ENCODE measurements at places on chromosomes 4 and X.

GRCh38 chr4:159178151-159178546 is 75.3 kb downstream of the RAPGEF2 start:
- no peak for DNase-seq

- no peak for DNase-seq
These were observed 15.2 kb upstream of the ARHGAP24 start for GRCh38 chr4:85459736-85460135.

DNA sequence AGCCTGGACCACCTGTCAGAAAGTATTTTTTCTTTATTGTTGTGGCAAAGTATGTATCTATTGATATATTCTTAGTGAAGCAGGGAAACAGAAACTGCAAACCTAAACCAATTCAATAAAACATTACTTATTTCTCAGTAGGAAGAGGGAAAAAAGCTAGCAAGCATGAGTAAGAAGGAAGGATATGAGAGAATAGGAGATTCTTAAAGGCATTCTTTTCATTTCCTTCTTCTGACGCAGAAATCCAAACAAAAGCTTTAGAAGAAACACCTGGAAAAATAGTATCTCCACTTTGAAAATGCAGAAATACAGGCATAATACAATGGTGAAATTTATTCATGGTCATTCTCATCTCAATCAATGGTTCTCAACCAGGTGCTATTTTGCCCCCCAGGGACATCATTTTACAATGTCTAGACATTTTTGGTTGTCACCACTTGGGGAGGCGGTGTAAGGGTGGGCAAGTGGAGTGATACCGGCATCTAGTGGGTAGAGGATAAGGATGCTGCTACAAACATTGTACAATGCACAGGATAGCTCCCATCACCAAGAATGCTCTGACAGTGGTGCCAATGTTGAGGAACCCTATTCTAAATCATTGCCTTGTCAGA is 21.7 kb upstream of the ATXN3L start:
- no peak for DNase-seq

GRCh38 chrX:133171962-133172708 is 46.0 kb downstream of the TFDP3 start:
- DNase-seq: no peak

GRCh38 chrX:153305972-153306371 is 15.6 kb downstream of the PNMA6F start:
- no peak for DNase-seq

Measured in NK-92 treated with Interleukin-12 subunit alpha and Interleukin-12 subunit beta, amount 100 ng/mL, for 24 hours (cell line).